ENCODE measurements at places on chromosomes 3 and 15.

GRCh38 chr15:59407946-59408345 lies 30.0 kb upstream of the FAM81A start:
- DNase-seq, result no peak

- DNase-seq, result no peak
Measured at GRCh38 chr15:84824260-84825007, 7.3 kb downstream of the ALPK3 start.

GRCh38 chr3:128878556-128879124 lies 780 bp upstream of the ACAD9 start:
- DNase-seq, result no peak

- DNase-seq, result no peak
Measured at GRCh38 chr15:92305343-92305742, 88.3 kb upstream of the ST8SIA2 start.

GRCh38 chr3:177055605-177056571 lies 141.4 kb downstream of the TBL1XR1 start:
- no peak for DNase-seq

GRCh38 chr3:177646749-177647148 lies 449.5 kb upstream of the TBL1XR1 start:
- no peak for DNase-seq

DNA sequence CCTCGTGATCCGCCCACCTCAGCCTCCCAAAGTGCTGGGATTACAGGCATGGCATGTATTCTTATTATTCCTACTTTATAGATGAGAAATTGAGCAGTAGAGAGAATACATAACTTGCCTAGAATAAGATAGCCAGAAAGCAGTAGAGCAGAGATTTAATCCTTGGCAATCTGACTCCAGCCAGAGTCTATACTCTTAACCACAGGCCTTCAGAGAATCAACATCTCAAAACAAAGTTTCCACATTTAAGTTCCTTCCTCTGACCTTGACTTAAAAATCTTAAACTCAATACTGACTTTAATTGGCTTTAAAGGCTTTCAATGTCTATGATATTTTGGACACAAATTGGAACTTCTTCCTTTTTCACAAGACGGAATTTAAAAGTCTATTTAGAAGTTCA lies 37.1 kb downstream of the ZNF106 start:
- DNase-seq, result no peak

GRCh38 chr3:4978204-4978965 lies 852 bp upstream of the BHLHE40 start:
- no peak for DNase-seq

GRCh38 chr3:27193056-27193455 lies 176.1 kb downstream of the NEK10 start:
- DNase-seq, result no peak

Data from iPS DF 19.7 (cell line).